ENCODE measurements at places on chromosomes 1 and 21.

DNA sequence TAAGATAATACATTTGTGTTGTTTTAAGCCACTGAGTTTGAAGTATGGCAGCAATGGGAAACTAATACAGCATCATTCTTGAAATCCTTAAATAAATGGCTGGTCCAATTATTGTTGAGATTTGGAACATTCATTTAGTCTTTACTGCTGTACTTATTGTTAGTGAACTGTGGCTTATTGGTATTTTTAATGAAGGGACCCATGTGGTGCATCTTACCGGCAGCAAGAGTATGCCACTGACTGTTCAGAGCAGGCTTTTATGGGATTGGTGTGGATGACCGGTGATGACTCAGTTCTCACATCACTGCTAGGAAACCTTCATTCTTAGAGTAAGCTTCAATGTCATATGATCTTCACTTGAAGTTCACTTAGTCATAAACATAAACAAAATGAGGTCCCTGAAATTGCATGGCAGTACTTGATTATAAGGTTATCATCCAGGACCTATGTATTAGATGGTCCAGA is 31.5 kb downstream of the PRKAA2 start:
- DNase-seq, result no peak

DNA sequence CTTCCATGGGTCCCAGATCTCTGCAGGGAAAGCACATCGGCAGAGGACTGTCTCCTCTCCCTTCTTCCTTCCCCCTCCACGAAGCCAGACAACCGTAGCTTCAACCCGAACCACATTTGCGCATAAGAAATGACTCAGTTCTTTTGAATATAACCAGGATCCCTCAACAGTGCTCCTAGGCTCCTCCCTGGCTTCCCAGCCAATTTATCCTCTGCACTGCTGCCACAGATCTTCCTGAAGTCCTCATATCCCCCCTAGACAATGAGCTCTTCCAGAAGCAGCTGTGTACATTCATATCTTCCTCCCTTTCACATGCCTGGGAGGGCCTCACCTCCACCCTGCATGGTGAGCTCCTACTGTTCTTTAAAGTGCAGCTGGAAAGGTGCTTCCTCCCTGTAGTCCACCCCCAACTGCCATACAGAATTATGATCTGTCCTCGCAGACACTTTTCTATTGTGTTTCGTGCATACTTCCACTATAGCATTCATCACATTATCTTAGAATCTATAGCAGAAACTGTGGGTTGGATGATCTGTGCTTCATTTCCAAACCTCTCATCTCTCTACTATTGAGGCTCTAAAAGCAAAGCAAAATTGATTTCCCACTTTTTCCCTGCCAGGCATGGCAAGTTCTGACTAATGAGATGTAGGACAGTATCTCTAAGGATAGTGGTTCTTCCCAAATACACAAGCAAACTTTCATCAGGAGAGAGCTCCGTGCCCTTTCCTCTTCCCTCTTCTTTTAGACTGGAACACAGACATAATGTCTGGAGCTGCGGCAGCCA is 179.3 kb upstream of the HMGB4 start:
- no peak for DNase-seq

GRCh38 chr21:42563261-42563660 is 49.6 kb downstream of the SLC37A1 start:
- DNase-seq, result no peak

- DNase-seq, result peak; percentile 86
Observed at GRCh38 chr1:201937624-201938213, 8.6 kb downstream of the LMOD1 start.

DNA sequence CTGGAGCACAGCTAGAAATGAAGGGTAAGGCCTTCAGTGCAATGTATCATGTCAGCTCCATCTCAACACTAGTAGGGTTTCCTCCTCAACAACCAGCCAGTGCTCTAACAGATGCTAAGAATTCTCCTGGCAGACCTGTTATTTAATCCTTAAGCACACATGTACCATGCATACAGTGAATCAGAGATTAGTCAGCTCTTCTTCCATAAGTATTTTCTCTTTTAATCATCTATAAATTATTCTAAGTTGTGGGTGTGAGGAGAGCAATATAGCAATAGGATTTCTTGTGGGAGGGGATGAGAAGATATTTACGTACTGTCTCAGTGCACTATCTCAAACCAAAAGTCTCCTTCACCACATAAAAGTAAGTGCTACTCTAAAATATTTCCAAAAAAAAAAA is 95.3 kb downstream of the COP1 start:
- no peak for DNase-seq

DNA sequence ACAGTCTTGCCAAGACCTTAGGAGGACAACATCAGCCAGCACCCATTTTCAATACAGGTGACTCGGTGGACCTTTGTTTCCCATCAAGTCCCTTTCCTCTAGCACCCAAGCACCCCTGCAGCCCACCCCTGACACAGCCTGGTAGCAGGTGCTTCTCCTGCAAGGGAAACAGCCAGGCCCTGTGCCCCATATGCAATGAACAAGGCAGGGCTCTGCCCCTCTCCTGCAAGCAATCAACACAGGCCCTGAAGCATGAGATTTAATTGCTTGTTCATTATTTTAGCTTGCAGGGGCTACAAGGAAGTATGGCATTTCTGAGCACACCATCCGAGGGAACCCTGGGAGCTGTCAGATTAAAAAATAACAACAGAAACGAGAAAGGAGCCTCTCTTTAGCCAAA is 35.4 kb downstream of the TCP10L start:
- DNase-seq, result no peak

DNA sequence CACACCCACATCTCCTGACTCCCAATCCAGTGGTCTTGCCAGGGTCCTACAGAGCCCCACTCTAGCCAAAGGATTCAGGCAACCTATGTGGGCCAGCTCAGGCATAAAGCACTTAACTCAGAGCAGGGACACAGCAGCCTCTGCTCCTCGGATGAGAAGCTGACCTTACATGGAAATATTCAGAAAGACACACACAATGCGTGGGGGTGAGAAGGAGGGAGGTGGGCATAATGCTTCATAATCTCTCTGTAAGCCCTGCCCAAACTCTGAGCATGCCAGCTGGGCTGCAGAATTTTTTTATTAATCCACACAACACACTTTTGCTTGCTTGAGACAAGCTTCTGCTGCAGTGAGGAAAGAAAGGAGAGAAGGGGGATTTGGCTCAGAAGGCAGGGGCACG is 21.6 kb downstream of the KCND3 start:
- no peak for DNase-seq

- no peak for DNase-seq
Observed at GRCh38 chr1:227903614-227904501, 43.9 kb downstream of the WNT9A start.

GRCh38 chr1:151655371-151655770 is 43.5 kb downstream of the SNX27 start:
- DNase-seq, result no peak

GRCh38 chr1:55010194-55010886 is 11.6 kb downstream of the BSND start:
- no peak for DNase-seq

GRCh38 chr1:56081736-56082135 is 497.6 kb downstream of the PLPP3 start:
- DNase-seq, result no peak

- no peak for DNase-seq
Observed at GRCh38 chr1:29962336-29962735, 726.0 kb downstream of the PTPRU start.

GRCh38 chr1:52420713-52421112 is 16.3 kb downstream of the PRPF38A start:
- DNase-seq, result no peak

DNA sequence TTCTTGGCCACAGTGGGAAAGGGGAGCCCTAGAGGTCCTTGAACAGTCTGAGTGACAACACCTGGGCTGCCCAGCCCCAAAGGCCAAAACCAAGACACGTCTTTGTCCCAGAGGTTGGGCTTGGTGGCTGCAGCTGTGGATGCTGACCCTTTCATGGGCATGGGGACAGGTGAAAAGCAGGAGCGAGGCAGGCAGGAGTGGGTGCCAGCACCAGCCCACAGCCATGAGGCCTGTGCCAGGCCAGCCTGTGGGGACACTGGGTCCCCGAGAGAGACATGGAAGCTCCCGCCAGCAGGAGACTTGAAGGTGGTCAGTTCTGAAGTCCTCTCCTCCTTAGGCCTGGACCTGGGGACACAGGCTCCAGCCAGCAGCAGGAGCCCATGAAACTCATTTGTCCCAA is 98.6 kb downstream of the KCNJ15 start:
- no peak for DNase-seq

- no peak for DNase-seq
Observed at GRCh38 chr1:85153149-85153891, 47.5 kb downstream of the SYDE2 start.

- no peak for DNase-seq
Observed at GRCh38 chr1:199168888-199169585, 530.2 kb downstream of the PTPRC start.

DNA sequence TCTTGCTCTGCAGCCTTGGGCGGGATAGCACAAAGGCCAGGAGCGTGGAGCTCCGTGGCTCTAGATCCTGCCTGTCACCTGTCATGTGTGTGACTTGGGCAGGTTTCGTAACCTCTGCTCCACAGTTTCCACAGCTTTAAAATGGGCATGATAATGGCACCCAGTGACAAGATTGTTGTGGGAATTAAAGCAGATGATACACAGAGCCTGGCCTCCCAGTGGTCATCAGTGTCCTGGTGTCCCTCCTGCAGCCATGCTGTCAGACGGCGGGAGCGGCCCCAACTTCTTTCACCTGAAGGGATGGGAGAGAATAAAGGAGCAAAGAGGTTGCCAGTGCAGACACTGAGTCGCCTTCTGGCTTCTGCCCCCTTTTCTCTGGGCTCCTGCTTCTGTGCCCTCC is 61.5 kb downstream of the SLC37A1 start:
- no peak for DNase-seq

GRCh38 chr1:151843398-151843797 is 3.8 kb upstream of the C2CD4D start:
- no peak for DNase-seq

DNA sequence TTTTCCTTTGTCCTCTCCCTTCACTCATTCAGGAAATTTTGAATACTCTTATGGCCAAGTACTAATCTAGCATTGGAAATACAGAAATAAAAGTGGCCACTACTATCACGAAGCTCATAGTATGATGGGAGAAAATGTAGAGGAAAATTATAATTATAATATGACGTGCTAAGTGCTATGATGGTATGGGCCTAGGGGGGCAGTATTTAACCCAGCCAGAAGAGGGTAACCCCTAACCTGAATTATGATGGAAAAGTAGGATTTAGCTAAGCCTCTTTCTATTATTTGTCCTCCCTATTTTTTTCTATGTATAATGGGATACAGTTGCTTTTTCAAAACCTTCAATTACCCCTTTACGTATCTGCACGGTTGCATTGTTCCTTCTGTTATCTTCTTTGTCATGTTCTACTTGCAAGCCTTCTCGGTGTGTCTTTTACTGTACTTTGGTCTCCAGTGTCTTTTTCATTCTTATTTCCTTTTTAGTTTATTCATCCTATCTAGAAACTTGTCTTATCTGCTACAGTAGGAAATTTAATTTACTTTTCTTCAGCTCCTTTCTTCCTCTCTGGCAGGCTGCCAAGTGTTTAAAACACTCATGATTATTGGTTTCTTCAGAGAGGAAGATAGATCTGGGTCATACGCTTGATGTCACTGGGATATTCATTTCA is 88.8 kb upstream of the GPR52 start:
- no peak for DNase-seq

DNA sequence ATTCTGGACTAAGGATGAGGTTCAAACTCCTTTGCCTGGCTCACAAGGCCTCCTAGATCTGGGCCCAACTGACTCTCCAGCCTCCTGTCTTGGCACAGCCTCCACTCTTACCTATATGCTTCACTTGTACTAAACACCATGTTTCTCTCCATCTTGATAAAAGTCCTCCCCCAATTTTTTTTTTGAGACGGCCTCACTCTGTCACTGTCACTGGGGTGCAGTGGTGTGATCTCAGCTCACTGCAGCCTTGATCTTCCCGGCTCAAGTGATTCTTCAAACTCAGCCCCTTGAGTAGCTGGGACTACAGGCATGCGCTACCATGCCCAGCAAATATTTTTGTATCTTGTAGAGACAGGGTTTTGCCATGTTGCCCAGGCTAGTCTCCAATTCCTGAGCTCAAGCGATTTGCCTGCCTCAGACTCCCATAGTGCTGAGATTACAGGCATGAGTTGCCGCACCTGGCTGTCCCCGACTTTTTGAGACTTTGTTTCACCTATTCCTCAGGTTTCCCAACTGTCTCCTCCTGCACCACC is 39.7 kb downstream of the CD34 start:
- no peak for DNase-seq

DNA sequence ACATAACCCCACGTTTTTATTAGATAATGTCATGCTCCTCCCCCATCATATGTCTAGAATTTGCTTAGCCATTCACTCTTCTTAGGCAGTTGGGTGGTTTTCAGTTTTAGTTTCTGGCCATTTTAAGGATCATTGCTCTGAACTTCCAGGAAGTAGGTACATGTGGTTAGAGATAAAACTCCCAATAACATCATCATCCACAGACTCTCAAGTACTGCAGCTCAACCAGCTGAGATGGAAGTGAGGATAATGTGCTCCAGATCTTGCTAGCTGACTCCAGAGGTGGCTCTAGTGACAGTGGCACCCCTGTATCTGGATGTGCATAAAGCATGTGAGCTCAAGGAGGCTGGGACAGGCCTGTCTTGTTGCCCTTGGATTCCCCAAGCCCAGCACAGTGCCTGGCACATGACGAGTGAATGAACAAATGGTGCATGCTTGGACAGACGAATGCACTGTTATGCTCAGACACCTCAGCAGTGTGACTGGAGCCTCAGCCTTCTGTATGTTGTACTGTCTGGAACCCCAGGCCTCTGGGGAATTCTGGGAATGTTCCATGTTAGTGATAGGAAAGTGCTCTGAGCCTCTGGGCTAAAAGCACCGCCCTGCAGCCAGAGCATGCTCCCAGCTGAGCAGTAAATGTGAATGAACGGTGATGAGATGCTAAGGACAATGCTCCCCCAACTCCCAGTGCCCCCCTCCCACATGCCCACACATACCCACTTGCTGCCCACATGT is 16.4 kb upstream of the KCNN3 start:
- no peak for DNase-seq

DNA sequence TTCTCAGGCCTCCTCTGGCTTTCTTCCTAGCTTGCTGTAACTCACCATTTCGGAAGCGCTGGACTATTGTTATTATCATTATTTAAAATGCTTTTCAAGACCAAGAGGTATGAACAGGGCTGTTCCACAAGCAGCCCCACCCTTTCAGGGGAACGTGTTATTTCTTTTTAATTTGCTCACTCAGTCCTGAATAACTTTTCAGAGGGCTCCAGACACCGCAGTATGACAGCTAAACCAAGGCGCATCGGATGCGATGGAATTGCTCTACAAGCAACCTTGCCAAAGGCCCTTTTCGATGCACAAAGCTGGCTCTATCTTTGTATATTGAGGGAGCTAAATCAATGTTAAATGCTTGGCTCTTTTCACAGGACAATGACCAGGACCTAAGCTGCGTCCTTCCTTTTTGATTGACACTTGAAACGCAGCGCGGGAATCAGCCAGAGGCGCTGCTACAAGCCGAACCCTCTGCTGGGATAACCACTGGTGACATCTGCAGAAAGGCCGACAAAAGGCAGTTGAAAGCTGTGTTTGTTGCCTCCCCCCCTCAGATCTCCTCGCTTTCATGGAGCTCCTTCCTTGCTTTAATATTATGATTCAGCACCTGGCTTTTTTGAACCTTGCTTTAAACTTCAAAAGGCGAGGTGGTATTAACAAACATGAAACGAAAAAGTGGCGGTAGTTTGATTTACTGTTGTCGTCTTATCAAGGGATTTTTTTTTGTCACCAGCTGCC is 204.7 kb upstream of the PROX1 start:
- DNase-seq, result no peak

- no peak for DNase-seq
Observed at GRCh38 chr21:14762327-14762726, 216.2 kb upstream of the SAMSN1 start.

GRCh38 chr1:1926346-1926811 is 7.3 kb upstream of the TMEM52 start:
- no peak for DNase-seq

Measured in umbilical cord (tissue), 2 donors.